CD4-positive, alpha-beta T cell treated with Interleukin-17A for 1 hour (primary cell): ENCODE measurements at places on chromosomes 11 and 22.

- peak; percentile 82 for DNase-seq
These were observed 14.1 kb upstream of the MDK start for GRCh38 chr11:46367244-46367915.

DNA sequence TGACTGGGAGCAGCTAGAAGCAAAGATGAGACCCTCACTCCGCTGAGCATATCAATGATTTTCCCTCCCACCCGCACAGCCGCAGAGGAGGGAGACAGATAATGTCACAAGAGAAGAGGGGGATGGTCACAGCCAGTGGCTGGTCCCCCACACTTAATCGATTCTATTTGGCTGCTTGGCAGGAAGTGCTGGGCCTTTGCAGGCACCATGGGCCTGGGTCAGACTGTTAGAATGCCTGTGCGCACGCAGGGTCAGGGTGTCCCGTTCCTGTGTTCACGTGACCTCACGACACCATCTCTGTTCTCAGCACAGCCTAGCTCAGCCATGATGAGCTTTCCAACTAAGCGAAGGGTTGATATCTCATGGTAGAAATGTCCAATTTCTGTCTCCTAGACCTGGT, 107.0 kb downstream of the MYO18B start:
- DNase-seq = no peak

DNA sequence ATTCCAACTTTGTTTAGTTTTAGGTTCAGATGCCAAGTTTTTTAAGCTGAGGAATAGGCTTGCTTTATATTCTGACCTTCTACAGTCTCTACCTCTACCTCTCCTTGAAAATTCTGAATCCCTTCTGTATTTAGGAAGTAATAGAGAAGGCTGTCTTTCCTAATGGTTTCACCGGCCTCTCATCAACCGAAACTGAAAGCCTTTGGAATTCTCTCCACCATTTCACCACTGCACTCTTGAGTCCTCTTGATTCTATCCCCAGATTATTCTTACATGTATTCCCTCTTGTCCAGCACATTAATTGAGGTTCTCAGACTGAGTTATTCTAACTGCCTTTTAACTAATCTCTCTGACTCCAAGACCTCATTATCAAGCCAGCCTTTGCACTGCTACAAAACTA, 67.7 kb upstream of the PICALM start:
- DNase-seq = no peak

DNA sequence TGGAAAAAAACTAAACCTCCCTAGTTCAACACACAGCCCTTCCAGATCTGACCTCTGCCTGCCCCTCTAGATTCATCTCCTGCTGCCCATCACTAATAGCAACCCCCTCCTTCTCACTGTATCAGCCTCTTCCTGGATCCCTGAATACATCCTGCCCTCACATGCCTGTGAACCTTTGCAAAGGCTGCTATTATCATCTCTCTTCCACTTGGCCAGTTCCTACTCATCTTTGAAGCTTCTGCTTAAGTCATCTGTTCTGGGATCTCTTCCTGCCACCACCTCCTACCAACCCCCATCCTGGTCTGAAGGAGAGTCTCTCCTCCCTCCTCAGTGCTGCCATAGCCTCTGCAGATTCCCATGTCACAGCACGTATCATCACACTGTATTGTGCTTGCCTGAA, 38.0 kb upstream of the AMOTL1 start:
- DNase-seq = no peak

DNA sequence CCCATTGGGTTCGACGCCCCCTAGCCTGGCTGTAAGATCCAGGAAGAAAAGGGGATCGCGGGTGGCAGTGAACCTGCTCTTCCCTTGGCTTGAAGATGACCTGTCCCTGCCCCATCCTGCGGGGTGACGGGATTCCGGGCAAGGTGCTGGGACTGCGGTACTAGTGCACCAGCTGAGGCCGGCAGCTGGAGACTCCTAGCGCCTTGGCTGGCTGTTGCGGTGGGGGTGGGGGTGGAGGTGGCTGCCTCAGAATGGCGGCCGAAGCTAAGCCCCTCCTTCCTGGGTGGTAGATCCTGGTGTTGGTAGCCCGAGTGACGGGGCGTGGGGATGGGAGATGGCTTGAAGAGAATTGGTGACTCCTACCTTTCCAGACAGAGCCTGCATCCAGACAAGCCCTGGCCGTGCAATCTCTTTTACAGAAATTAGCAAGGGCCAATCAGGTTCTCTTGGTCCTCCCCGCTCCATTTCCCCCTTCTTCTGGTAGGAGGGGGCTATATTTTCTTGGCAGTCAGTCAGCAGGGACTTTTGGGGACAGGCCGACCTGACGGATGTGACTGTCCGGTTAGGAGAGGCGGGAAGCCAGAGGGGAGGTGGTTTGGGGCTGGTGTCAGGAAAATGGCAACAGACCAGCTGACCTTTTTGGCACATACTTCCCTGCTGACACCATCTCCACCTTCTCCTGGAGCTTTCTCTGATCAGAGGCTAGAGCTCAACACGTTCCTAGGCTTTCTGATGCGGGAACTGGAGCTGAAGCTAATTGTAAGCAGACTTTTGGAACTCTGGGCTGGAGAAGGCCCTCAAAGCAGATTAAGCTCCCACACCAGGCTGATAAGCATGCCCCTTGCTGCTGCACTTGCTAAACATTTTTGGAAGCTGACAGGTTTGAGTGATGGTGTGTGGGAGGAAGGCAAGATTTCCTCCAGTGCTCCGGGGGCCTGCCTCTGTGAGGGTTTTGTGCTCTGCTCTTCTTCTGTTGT, 2.0 kb downstream of the NAV2 start:
- DNase-seq = no peak

DNA sequence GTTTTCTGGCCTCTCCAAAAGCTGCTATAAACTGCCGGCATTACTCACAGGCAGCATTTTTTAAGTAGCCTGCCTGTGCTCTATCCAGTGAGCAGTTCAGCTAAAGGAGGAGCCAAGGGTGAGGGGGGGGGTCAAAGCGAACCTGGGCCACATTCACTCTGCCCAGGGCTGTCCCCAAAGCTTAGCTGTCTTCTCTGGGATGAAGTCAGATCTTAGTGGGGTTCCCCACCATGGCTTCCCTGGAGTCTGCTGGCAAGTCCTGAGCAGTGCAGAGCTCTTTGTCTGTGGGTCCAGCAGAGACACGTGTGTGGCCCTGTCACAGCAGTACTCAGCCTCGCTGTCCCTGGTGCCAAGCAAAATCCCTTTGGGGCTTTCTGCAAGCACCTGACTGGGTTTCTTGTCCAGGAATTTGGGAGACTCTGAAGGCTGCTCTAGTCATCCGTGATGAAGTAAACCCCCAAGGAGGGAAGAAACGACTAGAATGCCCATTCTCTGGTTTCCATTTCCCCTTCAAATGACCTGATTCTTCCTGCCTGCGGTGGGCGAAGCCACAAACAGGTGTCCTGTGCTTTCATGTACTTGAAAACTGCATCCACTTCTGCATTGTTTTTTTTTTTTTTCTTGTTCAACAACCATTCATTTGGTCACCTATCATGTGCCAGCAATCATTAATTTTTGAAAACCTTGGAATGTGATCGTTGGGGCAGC, 2.6 kb downstream of the KCNJ5 start:
- no peak for DNase-seq

- no peak for DNase-seq
These were observed 7.5 kb downstream of the C11orf21 start for GRCh38 chr11:2293984-2294925.
